Spinal cord (tissue), 10 donors: ENCODE measurements at places on chromosomes 16 and 17.

DNA sequence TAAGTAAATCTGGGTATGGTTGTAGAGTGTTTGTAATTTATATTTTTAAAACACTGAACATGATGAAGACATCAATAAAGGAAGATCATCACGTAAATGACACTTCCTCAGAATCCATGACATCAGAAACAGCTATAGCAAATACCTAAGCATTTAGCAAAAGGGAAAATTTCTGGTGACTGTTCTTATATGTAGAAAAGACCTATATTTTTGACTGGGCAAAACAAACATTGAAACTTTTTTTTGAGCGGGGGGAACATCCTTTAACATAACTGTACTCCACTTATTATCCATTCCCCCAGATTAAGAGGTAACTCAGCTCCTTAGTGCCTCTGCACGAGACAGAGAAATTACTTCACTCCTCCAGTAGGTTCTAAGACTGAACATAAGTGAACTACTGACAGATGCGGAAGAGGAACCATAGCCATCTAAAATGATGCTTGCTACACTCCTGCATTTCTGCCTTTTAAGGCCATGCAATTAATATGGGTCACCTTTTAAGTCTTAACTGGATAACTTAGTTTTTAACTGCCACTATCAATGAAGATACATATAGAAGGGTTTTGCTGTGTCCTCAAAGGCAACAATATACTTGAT is 9.4 kb downstream of the CRYBA1 start:
- DNase-seq, result no peak

GRCh38 chr17:79995696-79996095 is 40.0 kb downstream of the TBC1D16 start:
- DNase-seq, result no peak

DNA sequence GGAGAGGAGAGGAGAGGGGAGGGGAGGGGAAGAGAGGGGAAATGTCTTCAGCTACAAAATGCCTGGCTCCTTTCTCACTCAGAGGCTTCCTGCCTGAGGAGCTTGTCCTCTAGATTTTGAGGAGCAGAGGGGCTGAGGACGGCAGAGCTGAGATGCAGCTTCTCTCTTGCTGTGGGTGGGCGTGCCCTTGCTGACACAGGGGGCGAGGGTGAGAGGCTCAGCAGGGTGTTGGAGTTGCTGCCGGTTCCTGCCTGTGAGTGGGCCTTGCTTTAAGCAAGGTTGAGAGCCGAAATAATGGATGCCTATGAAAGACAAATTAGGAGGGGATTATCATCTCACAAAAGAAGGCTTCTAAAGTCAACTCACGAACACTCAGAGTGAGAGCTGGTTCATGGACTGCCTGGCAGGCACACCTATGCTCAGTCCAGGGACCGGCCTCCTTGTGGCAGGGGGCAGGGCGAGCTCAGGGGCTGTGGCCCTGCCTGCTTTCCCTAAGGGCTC is 215.6 kb downstream of the MSI2 start:
- no peak for DNase-seq

- no peak for DNase-seq
These were observed 16.5 kb downstream of the SCNN1B start for GRCh38 chr16:23318639-23319038.

DNA sequence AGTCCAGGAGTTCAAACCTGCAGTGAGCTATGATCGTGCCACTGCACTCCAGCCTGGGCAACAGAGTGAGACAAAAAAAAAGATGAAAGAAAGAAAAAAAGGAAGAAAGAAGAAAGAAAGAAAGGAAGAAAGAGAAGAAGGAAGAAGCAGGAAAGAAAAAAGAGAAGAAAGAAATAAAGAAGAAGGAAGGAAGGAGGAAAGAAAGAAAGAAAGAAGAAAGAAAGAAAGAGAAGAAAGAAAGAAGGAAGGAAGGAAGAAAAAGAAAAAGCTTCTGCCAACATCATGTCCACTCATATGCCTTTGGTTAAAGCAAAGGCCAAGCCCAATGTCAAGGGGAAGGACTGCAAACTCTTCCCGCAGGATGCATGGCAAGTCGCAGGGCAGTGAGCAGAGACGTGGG is 143.2 kb downstream of the IRX3 start:
- DNase-seq, result no peak

- DNase-seq, result no peak
These were observed 20.2 kb upstream of the GUCY2D start for GRCh38 chr17:7982173-7982572.

DNA sequence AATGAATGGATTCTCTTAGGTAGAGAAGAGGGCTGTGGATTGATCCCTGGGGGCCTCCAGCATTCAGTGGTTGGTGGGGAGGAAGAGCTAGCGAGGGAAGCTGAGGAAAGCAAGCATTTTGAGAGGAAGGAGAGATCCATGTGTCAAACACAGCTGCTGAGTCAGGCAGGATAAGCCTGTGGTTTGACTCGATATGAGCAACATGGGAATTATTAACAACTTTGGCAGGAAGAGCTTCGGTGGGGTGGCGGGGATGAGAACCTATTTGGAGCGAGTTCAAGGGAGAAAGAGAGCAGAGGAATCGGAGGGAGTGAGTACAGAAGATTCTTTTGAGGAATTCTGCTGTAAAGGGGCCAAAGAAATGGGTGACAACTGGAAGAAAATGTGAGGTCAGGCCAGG is 59.5 kb upstream of the CDC42EP4 start:
- no peak for DNase-seq

GRCh38 chr17:77540975-77541374 is 400.2 kb downstream of the SEC14L1 start:
- DNase-seq, result no peak

DNA sequence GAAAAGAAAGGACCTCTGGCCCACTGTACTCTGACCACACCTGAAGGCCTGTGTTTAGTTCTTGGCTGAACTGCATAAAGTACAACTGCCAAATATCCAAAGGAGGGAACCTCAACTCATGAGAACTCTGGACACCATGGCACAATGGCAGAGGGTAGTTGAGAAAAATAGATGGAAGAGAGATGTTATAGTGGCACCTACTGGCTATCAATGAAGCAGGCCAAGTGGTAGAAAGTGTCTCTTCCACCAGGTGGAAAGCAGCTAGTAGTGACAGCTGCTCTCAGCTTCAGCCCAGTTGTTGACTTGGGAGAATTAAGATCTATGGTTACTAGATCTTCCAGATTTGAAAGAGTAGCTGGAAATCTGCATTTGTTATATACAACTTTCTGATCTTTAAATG is 3.2 kb downstream of the MED31 start:
- no peak for DNase-seq

DNA sequence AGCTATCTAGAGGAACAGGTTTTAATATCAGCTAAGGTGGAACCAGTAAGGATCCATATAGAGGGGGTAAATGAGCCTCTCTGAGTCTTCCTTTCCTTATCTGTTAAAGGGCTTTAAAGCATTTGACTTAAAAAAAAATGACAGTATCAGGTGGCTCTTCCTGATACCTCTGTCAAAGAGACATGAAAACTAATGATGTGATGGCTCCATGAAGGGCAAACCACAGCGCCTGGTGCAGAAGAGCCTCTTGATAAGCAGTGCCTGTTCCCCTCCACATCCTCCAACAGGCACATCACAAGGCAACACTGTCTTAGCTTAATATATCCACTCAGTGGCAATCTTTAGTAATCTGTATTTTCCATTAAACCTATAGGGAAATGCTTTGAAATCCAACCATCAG is 68.9 kb downstream of the USP31 start:
- DNase-seq, result no peak
